LNCaP clone FGC (cell line): ENCODE measurements at places on chromosomes 5 and 9.
A peak's percentile ranks its signal among the peaks of the same experiment; 100 is the strongest.

GRCh38 chr5:167899490-167900070 lies 391.9 kb upstream of the WWC1 start:
- no peak for DNase-seq

DNA sequence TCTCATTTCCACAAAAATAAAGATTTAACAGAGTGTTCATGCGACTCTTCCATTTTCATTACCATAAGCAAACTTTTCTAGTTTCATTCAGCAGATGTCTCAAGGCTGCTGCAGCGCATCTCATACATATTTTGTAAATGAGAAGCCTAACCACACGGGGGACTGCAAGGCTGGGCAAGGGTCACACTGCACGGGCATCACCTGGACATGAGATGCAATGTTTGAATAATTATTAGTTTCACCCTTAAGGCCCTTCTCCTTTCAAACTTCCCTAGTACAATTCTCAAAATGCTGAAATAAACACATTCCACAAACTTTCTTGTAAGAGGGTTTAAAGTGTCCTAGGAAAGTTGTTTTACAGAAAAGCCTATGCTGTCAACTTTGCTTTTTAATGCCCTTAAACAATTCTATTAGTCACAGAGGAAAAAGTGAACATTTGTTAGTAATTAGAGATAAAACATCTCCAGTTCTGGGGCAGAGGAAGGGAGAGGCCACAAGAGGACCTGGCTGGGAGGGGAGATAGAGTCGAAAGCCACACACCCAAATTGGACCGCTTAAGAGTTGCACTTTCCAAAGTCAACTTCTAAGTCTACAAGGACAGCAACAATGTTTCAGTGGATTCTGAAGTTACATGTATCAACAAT lies 1.3 kb downstream of the DENND1A start:
- no peak for DNase-seq

- DNase-seq, result no peak
Observed at GRCh38 chr9:106675780-106676179, 187.2 kb upstream of the ZNF462 start.

GRCh38 chr5:59553992-59554391 lies 339.5 kb downstream of the PDE4D start:
- no peak for DNase-seq

DNA sequence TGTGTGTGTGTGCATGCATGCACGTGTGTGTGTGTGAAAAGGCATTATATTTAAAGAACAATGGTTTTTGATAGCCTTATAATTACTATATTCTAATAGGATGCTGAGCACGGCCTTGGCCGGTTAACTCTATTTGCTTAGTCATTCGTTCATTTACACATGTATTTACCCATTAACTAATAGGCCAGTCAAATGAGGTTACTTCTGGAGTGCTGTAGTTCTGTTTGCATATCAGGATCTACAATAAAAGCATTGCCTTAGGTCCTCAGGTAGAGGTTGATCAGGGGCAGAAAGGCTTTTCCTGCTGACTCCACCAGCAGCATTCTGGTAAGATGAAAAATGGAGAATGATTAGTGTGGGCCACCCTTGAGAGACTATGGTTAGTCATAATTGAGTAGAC lies 219.0 kb downstream of the COMMD10 start:
- peak; percentile 34 for DNase-seq

- DNase-seq, result no peak
Observed at GRCh38 chr5:28807195-28807729, 1768.9 kb upstream of the CDH9 start.

DNA sequence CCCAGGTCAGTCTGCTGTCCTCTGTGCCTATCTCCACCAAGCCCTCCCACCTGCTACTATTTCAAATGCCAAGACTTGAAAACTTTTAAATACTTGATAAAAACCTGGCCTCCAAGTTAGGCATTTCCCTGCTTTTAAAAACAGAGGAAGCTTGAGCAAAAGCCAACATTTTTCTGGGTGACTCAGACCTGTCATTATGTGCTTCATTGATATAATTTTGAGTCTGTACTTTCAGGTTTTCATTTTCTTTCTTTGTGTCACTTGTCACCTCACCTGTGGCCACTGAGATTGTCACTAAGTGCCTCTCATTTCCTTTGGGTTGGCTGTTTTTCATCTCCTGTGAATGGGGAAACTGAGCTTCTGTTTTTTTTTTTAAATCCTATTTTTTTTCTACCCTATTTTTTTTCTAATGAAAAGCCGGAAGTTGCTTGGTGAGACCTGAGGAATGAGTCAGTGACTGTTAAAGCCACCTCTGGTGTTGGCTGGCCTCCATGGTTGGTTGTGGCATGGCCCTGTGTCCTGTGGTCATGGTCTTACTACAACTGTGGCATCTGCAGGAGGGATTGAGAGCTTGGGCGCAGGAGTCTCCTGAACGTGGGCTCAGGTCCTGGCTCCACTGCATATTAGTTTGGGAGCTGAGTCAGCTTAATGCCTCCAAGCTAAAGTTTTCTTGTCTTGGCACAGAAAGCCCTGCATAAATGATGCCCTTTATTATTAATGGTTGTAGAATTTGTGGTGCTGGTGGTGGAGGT lies 56.7 kb downstream of the ARHGAP26 start:
- DNase-seq, result no peak

DNA sequence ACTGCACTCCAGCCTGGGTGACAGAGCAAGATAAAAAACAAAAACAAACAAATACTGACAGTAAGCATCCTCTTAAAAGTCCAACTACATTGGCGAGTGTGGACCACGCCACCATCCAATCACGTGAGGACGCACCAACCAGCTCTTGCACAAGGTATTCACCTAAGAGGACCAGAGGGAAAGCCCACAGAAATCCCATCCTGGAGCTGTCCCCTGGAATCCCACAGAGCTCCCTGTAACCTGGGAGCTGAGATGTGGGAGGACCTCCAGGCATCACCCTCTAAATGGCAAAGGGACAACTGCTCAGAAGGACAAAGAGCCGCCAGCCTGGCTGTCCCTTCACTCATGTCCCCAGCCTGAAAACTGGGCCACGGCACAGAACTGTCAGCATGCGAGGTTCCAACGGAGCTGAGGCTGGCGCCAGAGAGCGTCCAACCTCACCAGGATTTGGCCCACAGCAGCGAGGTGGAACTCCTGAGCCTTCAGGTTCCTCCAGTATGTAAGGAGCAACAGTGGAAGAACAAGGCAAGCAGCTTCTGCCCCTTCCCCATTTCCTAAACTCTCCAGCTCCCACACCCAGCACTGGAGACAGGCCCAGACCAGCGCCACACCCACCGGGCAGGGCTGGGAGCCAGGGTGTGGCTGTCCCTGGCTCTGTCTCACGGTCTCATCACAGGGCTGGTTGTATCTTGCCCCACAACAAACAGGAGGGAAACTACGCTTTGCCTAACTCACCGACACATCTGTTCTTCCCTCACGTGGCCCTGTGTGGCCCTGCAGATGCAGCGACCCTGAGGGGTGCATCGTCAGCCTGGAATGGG lies 15.2 kb downstream of the IPPK start:
- DNase-seq, result peak; percentile 92

GRCh38 chr9:114538241-114538640 lies 33.0 kb upstream of the WHRN start:
- DNase-seq, result no peak

- DNase-seq, result no peak
Observed at GRCh38 chr5:54823006-54823405, 162.4 kb downstream of the ESM1 start.

- DNase-seq, result peak; percentile 47
Observed at GRCh38 chr5:119269061-119269944, 86.5 kb upstream of the TNFAIP8 start.

- DNase-seq, result no peak
Observed at GRCh38 chr5:134226441-134227192, 744 bp upstream of the PPP2CA start.

DNA sequence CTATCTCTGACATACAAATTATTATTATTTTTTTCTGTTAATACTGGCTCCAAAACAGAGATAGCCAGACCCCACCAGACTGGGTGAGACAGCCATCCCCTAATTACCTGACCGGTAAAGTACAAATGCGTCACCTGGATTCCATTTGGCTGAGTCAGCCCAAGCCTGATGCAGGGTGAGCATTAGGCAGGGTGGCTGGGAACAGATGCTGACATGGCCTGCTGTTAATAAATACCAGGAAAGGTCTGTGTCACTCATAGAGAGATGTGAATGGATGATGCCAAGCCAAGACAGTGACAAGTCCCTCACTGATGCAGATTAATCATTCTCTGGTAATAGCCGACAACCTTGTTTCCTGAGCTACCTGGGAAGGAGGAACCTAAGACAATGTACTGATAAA lies 183.5 kb downstream of the TRIM32 start:
- no peak for DNase-seq

GRCh38 chr5:150143350-150144245 lies 12.0 kb downstream of the PDGFRB start:
- DNase-seq, result no peak

DNA sequence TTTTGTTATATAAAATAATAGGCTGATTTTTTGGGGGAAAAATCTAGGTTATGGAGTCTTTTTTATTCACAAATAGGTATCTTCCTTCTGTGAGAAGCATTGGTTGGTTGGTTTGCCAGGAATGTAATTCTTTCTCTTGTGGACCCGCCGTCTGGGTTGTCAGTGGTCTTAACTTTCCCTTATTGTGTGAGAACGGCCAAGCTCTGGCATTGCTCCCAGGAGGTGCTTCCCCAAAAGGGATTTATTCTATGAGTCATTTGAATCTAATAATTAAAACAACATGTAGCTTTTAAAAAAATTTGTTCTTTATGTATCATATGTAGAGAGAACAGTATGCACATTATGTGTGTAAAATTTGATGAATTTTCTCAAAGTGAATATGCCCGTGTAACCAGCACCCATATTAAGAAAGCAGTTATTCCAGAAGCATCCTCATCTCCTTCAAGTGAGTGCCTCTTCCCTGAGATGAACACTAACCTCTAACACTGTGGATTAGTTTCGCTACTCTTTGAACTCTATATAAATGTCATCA lies 114.4 kb downstream of the MAST4 start:
- no peak for DNase-seq

DNA sequence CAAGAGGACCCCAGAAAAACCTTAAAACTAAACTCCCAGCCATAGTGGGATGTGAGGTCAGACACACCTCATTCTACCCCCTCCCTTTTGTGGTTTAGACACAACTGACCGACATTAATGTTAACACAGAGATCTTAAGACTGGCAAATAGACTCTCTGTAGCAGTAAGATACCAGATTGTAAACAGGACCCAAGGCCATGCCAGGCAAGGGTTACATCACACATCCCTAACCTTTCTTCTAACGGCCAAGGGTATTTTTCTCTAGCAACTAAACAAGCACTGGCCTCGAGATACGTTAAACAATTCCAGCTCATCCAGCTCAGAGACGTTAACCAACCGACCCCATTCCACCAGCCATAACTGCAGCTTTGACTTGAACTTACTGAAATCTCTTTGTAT lies 38.8 kb downstream of the NSUN2 start:
- no peak for DNase-seq

DNA sequence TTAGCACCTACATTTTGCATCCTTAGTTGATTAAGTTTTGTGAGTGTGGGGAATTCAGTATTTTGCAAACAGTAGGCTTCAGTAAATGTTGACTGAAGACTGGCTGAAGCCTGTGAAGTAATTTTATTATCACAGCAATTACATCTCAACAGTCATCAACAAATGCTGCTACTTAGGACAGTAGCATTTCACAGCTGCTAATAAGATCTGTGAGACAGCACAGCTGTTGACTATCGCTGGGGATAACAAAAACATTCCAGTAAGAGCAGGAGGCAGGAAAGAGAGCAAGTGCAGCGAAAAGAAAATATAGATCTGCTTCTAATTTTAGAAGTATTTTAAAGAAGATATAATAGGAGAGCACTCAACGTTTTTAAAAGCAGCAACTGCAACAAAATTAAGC lies 117.3 kb upstream of the FGF10 start:
- DNase-seq, result no peak

DNA sequence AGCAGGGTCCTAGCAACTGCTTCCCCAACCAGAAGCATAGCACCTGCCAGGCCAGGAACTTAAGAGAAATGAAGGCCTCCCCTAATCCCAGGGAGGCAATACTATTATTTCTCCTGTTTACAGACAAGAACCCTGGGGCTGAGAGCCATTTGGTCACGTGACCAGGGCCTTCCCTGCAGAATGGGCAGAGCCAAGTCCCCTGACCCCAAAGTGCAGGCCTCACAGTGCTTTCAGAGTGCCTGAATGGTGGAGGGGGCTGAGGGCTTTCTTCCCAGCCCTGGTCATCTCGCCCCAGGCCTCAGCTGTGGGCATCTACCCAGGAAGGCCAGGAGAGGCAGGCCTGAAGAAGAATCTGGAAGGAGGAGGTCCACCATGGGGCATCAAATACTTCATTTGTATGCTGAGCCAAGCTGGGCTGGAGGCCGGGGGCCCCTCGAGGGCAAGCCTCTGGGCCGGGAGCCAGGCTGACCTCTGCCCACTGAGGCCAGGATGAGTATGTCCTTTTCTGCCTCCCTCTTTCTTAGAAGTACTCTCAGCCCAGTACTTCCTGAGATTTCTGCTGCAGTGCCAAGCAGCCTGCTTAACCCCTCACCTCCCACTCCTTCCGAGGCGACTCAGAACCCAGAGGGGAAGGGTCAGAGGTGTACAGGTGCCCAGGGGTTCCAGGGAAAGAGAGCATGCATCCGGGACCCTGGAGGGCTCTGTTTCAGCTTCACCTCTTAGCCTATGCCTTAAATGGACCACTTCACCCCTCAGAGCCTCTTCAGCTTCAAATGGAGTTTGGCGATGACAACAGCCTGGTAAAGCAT lies 18.9 kb upstream of the DUSP1 start:
- no peak for DNase-seq

DNA sequence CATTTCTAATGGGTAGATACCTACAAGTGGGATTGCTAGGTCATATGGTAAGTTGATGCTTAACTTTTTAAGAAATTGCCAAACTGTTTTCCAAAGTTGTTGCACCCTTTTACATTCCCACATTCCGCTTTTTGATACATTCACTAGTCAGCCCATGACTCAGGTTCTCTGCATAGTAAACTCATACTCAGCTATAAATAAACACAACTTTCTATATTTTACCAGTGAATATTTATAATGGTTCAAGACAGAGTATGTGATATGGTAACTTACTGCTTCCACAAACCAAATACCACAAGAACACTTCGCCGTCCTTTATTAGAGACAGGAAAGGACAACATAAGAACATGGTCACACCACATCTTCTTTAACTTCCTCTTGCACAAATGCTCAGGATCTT lies 54.0 kb downstream of the PLPP1 start:
- DNase-seq, result no peak

DNA sequence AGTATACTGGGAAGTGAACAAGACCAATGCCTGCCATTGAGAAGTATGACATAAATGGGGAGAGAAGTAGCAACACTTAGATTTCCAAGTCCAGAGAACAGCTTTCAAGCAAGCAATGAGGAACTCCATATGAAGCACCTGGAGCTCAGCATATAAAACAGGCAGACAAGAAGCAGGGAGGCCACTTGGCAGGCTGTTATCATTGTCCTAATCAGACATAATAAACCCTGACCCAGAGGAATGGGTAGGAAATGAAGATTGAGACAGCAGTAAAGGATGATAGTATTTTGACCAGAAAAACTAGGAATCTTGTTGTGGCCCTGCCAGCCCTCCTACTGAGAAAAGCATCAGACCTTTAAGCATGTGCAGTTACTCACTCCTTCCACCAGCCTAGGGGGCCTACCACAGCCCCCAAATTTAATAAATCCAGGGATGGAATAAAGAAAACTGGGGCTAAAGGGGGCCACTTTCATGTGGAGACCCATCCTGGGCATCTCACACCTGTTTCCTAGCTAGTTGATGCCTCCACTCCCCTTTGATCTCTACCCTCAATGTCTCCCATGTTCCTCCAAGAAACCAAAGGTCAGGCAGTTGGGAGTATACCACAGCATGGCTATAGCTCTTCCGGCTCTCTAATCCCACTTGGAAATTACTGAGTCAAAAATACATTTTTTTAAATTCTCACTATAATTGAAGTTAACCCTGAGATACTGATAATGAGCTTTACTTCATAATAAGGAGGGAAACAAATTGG lies 135.1 kb downstream of the SIL1 start:
- peak; percentile 88 for DNase-seq
